Stimulated activated CD4-positive, alpha-beta T cell treated with anti-CD3 and anti-CD28 coated beads, Interleukin-1b, Interleukin-23, amount 100 ng/mL, for 1 hour (primary cell): ENCODE measurements at places on chromosomes 4 and X.

DNA sequence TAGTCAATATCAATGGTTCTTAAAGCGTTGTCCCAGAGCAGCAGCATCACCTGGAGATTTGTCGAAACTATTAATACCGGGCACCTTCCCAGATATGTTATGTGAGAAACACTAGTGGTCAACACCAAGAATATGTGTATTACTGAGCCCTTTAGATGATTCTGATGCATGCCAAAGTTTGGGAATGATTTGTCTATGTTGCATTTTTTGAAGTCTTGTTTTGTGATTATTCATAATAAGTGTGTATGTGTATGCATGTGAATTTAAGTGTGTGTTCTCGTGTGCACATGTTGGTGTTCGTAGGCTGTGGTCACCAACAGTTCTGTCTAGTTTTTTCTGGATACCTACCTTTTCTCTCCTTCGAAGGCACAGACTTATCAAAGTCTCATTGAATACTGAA lies 749.4 kb downstream of the GRID2 start:
- no peak for DNase-seq

GRCh38 chr4:176193938-176194337 lies 1.4 kb downstream of the SPATA4 start:
- DNase-seq, result peak; percentile 9

GRCh38 chr4:26719954-26720552 lies 136.2 kb downstream of the TBC1D19 start:
- no peak for DNase-seq

DNA sequence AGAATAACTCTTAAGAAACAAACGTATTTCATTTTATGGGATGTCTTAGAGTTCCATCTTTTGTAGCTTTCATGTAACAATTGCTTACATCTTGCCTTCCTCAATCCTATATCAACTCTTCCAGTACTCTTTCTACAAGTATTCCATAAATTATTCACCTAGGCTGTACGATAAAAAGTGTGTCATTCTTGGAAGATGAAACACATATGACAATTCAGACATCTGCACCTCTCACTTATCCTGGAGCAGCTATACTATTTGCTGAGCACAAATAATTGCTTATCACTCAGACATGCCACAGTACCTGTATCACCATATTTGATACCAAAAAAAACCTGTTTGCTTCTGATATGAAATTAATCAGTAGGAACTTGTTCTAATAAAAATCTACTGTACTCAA lies 1.0 kb downstream of the POF1B start:
- DNase-seq, result no peak

- DNase-seq, result no peak
These were observed 66.8 kb upstream of the SH3RF1 start for GRCh38 chr4:169337510-169337909.

GRCh38 chrX:153539171-153539978 lies 21.9 kb downstream of the ATP2B3 start:
- DNase-seq, result no peak

DNA sequence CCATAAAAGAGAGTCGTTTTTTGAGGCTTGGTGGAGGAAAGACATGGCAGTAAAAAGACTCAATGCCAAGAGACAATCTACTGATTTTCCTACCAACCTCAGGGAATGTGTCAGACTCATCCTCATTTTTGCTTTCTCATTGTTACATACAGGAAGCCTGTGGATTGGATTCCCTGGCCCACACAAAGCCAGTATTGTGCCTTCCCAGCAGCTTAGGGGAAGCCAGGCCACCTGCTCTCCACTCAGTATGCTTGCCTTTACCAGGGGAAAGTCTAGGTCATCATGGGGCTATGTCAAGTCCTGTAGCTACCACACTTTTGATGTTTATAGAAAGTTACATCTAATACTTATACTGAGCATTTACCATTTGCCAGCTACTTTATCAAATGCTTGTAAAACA lies 11.0 kb downstream of the BMX start:
- DNase-seq, result no peak

- no peak for DNase-seq
These were observed 409.4 kb downstream of the UBE2NL start for GRCh38 chrX:144293229-144293628.

DNA sequence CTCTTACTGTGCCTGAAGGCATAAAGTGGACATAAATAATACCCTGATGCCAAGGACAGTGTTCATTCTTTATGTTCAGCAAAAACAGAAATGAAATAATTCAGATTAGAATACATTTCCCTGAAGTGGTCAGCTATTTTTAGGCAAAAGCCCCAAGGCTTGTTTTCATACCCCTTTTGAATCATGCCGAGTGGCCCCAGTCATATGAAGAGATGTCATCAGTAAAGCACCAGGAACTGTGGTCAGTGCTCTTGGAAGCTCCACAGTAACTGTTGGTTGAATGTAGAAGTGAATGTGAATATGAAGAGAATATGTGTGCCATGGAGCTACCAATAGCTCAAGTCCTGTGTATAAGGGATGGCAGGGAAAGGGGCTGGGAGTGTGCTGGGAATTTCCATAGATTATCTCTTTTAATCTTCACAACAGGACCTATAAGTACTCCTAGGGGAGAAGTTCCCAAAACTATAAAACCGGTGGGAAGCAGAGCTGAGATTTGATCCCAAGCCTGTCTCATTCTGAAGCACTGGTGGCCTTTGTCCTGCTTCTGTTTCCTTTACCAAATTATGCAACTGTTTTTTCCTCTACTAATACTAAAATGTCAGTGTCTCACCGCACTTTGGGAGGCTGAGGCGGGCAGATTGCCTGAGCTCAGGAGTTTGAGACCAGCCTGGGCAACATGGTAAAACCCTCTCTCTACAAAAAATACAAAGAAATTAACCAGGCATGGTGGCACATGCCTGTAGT lies 52.6 kb downstream of the FNIP2 start:
- no peak for DNase-seq

DNA sequence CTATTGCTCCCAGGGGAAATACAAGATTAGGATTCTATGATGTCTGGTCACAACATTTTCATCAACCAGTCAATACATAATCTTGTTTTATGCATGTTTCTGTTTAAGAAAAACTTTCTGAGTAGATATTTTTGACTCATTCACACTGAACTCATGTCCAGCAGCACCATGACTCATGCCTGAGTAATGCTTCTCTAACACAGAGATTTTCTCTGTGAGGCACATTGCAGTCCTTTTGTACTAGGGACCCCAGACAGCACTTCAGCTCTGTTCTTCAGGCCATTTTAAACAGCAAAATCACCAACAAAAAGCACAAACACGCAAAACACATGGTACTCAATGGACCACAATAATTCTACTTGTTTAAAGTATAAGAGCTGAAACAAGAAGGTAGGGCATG lies 83.6 kb downstream of the MXRA5 start:
- no peak for DNase-seq

- DNase-seq, result no peak
These were observed 42.2 kb downstream of the SMIM20 start for GRCh38 chr4:25956260-25956659.

DNA sequence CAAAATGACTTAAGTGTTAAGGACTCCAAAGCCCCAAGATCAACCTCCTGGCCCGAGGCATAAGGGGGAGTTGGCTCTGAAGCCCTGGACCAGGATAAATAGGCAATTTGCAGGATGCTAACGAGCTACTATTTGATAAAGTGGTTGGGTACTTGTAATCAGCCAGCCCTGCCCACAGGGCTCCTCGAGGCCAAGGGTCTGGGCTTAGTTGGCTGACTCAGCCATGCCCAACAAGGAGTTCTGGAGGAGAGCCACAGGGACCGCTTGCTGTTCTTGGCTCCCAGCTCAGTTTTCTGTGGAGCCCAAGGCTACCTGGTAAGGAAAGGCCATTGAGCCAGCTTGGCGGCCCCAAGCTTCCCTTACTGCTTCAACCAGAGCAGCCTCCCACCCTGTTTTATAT lies 7.8 kb downstream of the HMGB3 start:
- no peak for DNase-seq

GRCh38 chr4:73727685-73728084 lies 12.7 kb upstream of the CXCL8 start:
- DNase-seq, result no peak

DNA sequence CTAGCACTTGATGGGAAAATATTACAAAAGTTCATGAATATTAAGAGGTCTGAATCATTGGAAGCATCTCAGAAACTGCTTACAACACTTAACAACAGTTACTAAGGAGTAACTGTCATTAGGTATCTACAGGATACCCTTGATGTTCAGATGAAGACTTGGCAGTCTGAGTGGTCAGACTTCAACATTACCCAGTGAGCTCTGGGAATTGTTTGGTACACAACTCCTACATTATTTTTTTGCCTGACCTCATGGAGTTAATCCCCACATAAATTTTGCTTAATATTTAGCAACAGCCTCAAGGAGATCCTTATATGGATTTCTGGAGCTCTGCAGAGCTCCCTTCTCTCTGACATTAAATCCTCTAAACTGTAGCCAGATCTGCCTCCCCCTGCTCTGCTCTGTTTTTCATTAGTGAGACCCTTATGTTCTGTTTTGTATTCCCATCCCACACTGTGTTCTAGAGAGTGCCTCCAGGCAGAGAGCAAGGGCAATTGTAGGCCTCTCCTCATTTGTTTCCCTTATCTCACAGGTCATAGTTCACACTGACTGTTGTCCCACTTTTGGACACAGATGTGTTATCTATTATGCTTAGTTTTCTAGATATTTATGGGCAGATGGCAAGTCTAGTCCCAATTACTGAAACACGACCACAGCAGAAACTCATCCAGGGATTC lies 368.8 kb downstream of the GASK1B start:
- DNase-seq, result no peak

- DNase-seq, result no peak
These were observed 25.5 kb upstream of the NXT2 start for GRCh38 chrX:109511113-109511512.

DNA sequence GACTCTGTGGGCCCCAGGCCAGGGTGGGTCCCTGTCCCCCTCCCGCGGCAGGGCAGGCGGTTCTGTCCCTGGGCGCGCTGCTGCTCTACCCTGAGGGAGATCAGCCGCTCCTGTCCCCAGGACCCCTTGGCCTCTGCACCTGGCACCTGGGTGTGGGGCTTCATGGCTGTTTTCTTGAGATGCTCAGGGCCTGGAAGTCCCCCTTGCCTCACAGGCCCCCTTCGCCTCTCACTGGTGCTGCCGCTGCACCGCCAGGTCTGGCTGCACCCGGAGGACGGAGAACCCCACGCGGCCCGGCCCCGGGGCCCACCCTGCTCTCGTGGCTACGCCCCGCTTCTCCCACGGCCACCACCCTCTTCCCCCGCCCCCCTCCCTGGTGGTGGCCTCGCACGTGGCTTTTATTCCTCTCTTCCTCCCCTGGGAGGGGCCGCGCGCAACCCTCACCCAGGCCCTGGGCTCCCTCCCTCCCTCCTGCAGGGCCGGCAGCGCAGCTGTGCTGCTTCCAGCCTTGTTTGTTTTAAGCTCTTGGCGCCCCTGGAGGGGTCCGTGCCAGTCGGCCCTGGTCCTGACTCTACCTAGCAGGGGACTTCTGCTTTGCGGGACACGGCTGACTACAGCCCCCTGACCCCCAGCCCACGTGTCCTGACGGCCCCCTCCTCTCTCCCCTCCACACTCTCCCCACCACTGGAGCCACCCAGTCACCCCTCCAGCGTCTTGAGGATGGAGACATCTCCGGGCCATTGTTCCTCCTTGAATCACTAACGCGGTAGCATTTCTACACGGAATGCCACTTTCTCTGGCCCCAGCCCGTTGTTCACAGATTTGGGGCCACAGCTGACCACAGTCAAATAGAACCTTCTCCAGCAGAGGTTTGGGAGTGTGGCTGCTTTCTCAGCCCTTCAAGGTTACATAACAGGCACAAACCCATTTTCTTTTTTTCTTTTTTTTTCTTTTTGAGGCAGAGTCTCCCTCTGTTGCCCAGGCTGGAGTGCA lies 20.6 kb upstream of the CLDN24 start:
- DNase-seq, result no peak

DNA sequence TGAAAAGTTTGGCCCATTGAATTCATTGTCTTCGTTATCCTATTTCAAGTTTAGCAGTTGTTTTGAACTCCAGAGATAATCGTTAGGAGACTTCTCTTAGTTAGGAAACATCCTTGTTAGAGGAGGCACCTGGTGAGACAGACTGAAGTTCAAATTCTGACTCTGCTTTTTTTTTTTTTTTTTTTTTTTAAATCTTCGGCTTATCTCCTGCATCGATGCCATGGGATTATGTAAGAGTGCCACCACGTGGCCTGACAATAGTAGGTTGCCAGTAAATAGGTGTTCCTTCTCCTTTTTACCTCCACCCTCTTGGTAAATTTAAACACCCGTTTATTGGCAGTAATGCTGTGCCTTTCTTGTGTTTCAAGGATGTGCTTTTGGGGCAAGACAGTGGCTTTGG lies 149.3 kb downstream of the SOWAHB start:
- DNase-seq, result no peak

GRCh38 chr4:683982-684622 lies 4.8 kb downstream of the SLC49A3 start:
- no peak for DNase-seq

DNA sequence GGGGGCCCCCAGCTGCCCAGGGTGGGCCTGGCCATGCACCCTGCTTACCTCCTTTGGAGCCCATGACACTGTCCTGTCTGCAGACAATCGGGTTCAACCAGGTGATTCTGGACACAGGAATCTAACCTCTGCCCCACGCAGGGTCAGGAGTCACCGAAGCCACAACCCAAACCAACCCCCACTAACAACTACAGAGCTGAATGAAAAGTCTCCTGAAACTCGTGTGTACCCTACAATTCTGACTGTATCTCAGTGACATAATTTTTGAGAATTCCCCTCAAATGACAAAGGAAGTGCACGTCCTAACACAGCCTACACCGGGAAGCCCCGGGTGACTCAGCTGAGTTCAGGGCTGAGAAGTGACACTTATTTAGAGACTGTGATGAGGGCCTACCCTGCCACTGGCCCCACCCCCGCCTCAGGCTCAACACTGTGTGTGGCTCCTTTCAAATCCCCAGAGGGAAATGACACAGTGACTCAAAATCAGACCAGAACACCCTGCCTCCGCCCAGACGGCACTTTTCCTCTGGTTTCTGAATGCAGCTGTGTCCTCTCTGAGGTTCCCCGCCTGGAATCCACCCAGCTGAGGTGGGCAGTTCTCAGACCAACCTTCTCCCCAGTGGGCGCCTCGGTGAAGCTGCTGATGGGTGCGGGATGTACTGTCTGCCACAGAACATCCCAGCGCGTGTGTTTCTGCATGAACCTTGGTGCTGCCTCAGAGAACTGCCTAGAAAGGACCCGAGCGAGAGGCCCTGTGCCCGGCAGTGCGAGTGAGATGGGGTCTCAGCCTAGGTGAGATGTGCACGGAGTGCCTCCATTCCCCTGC lies 9.9 kb downstream of the TNIP2 start:
- peak; percentile 85 for DNase-seq
